ENCODE measurements at places on chromosomes 5 and 9.

- DNase-seq: no peak
These were observed 33.0 kb downstream of the LMNB1 start for GRCh38 chr5:126809916-126810315.

DNA sequence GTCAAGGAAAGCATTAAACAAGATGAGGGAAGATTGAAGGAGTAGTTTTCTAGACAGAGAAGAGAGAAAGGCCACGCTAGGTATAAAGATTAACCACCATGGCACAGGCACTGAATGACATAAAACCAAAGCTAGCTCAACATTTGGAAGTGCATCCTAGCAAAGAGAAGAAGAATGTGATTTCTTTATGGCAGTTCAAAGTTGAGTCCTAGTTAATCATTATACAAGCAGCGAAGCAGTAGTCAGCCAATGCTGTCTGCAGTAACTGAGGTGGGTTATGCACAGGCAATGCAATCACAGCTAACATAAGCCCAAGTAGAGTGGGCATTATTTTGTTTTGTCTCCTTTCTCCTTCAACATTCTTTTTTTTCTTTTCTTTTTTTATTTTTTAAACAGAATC lies 24.0 kb upstream of the ANKRD31 start:
- no peak for DNase-seq

- no peak for DNase-seq
These were observed 2.3 kb downstream of the F2RL1 start for GRCh38 chr5:76821136-76821535.

GRCh38 chr5:163306421-163306820 lies 131.0 kb upstream of the CCNG1 start:
- no peak for DNase-seq

DNA sequence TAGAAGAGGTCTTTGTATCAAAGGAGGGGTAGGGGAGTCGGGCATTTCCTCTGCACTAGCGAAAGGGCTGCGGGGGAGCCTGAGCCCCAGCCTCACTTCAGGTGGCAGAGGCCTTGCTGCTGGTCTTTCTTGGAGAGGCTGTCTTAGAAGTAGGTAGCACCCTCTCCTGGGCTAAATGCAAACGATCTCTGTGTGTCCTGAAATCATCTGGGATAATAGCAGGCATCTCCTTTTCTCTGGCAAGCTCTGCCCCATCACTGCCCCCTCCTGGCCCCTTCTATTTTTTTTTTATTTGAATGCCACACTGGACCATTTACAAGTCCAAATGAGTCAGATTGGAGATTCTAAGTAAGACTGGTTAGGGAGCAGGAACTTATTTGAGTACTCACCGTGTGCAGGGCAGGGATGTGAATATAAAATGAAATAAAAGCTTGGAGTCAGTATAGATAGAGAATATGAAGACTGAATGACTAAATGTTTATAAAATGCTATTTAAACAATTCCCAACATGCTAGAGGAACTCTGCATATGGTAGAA lies 137.1 kb downstream of the FGF1 start:
- DNase-seq: no peak

DNA sequence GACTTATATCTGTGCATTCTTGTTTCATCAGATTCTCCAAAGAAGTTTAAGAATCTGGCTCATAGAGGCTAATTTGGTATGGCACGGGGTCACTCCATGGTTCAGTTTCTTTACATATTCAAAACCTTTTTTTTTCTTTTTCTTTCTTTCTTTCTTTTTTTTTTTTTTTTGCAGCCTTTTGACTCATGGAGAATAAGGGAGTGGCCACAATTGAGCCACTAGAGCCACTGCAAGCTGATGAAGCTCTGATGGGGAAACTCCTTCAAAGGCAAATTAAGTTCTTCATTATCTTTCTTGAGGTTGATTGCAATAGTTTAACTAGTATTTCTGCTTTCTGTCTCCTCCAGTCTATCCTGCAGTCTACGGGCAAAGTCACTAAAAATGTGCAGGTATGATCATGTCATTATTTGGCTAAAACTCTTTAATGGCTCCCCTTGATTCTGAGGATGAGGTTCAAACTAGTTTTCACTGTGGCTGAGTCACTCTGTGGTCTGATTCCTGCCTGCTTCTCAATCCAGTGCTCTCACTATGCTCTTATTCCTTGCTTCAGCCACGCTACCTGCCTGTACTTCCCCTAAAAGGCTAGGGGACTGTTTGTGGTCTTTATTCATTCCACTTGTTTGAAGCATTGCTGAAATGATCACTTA lies 93.5 kb upstream of the RIOK2 start:
- no peak for DNase-seq

DNA sequence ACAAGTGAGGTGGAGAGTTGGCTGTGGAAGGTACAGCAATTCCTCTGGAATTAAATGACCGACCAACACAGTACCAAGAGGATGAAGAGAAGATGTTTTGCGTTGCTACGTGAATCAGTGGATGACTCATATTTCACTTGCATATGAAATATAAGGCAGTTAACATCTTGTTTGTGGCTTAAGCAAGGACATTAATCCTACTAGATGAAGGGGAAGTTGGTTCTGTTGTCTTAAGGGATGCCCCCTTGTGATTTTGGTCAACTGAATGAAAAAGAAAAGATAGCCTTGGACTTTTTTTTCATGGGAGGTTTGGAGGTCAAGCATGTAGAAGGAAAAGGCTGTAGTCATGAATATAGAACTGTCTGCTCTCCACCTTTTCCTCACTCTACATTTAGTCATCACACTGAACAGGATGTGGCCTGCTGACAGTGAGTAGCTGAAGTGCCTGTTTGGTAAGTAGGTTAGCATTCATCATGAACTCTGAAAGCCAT lies 33.9 kb downstream of the VLDLR start:
- peak; percentile 15 for DNase-seq

DNA sequence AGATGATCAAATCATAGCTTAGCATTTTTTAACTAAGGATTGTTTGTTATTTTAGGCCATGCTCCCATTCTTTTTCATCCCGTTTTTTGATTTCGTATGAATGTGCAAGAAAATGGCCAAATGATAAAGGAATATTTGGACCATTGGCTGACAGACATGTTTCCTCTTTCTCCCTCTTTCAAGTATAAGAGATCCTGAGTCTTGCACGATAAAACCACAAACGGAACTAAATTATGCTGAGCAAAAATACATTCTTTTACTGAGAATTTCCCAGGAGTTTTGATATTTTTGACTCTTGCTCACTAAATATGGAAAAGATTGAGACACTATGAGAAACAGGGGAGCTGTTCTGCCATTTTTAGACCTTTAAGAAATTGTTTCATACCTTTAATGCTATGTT lies 90.4 kb upstream of the KLF9 start:
- no peak for DNase-seq

- no peak for DNase-seq
These were observed 84.6 kb downstream of the ANKRD55 start for GRCh38 chr5:56148453-56148971.

DNA sequence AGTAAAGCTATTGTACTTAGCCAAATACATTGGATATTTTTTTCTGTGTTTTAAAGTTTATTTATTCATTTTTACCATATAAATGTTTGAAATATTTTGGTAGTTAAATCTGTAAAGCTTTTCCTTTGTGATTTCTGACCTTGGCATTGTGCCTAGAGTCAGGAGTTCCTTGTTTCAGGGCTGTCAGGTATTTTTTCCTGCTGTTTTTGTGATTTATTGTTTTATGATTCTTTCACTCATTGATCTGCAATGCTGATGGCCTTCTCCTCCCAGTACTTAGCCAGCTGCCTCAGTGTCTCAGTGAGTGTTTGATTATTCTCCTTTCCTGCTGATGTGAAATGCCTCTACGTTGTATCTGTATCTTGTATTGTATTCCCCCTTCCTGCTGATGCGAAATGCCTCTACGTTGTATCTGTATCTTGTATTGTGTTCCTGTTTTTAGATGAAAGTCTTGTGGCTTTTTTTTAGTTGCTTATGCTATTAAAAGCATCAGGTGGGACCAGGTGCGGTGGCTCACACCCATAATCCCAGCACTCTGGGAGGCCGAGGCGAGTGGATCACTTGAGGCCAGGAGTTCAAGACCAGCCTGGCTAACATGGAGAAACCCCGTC lies 61.0 kb downstream of the EHMT1 start:
- DNase-seq: no peak

DNA sequence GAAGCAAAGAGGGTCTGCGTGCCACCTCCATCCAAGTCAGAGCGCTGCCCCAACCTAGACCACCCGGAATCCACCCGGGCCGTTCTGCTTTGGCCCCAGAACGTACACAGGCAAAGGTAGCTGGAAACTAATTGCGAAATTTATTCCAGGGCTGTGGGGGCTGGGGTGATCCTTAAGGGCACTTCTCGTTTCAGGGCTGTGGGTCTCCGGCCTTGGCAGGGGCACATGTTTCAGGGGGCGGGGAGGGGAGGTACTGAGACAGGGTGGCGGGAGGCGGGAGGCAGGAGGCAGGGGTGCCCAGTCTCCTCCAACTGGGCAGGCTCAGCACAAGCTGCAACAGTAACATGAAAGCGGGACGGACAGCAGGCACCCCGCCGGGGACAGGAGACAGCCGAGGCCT lies 26.1 kb downstream of the NR5A1 start:
- DNase-seq: no peak

DNA sequence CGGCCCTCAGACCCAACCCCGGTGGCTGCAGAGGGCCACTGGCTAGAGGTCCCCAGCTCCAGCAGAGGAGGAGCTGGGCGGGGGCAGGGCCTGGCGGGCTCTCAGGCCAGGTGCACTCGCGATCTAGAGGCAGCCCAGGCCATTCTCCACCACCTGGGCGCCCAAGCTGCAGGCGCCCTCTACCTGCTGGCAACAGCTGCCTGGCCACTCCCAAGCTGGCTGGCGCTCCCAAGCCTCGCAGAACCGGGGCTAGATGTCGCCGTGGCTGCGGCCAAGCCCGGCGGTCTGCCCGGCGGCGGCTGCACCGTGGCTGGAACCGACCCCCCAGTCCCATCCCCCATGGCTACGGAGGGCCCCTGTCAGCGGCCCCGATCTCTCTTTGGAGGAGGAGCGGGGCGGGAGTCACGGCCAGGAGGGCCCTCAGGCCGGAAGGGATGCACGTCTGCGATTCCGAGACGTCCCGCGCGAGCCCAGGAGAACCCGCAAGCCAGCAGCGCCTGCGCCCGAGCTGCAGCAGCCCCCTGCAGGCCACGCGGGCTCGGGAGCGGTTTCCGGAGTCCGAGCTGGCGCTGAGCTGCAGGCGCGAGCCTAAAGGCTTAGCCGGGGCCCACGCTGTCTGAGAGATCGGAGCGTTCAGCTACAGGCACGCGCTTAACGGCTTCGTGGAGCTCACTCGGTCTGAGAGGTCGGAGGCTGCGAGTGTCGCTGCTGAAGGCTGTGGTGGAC lies 44.3 kb upstream of the BICD2 start:
- DNase-seq: no peak

GRCh38 chr9:22088053-22088716 lies 79.1 kb upstream of the CDKN2B start:
- DNase-seq: no peak

- no peak for DNase-seq
These were observed 18.9 kb upstream of the PDCD6 start for GRCh38 chr5:252546-252945.

GRCh38 chr9:99782962-99783718 lies 38.5 kb upstream of the NR4A3 start:
- no peak for DNase-seq

- DNase-seq: no peak
These were observed 256.5 kb upstream of the NR4A3 start for GRCh38 chr9:99565203-99565602.

DNA sequence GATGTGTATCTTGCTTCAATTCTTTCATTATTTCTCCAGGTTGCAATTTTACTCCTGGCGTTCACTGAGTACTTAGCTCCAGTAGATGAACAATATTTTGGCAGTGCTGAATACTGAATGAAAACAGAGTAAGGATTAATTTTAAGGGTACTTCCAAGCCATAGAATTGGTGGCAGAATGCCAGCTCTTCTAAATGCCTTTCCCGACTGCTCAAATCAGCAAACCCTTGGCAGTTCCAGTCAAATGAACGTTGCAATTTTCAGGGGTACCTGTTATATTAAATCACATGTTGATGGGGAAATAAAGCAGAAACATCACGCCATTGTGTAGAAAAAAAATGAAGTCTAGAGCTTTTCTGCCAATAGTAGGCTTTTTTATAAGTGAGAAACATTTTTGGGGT lies 282.4 kb upstream of the RPS23 start:
- DNase-seq: no peak

GRCh38 chr5:82174128-82174918 lies 103.8 kb downstream of the RPS23 start:
- DNase-seq: peak; percentile 23

DNA sequence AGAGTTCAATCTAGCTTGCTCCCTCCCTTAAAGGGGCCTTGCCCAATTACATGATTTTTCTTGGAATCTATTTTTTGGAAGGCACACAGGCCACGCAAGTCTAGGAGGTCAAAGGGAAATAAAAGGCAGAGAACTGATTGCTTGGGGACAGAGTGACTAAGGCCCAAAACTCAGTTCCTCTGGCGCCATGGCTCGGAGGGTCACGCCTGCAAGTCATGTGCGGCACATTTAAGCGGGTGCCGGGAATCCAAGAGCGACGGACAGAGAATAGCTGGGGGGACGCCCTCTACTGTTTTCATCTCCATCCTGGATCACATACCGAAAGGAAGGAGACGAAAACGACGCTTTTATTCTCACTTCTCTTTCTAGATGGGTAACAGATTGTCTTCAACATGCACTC lies 78.6 kb downstream of the FREM1 start:
- no peak for DNase-seq

DNA sequence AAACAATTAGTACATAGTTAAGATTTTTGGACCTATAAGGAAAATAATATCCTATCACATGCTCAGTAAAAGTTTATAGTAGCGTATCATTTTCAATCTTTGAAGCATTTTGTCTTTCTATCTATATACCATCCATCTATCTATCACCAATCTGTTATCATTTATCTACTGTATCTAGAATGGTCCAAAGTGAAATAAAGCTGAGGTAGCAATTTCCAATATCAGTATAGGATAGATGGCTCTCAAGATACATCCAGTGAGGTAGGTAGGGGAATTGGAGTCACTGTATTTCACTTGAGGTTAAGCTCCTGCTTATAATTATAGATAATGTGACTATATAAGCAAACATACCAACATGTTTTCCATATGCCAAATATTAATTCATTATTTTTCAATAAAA lies 889.1 kb upstream of the CTNND2 start:
- DNase-seq: no peak
